ENCODE measurements at places on chromosomes 4 and X.

GRCh38 chr4:58475097-58475496 lies 1364.9 kb upstream of the IGFBP7 start:
- no peak for DNase-seq

- DNase-seq: no peak
Measured at GRCh38 chr4:23970201-23970850, 80.5 kb upstream of the PPARGC1A start.

DNA sequence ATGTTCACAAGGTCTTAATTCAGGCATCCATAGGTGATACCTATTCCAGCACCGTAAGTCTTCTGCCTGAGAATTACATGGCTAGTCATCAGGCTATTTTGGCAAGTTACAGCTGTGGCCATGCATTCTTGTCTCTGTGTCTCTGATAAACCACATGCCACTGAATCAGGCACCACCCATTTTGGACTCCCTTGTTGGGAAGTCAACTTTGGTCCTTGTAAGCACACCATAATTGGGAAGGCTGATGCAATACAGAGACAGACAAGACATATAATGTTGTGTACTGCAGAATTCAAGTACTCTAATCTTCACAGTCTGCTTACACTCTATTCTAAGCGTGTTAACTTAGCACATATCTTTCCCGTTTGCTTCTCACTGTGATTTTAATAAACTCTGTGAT lies 483.7 kb upstream of the FTHL17 start:
- no peak for DNase-seq

DNA sequence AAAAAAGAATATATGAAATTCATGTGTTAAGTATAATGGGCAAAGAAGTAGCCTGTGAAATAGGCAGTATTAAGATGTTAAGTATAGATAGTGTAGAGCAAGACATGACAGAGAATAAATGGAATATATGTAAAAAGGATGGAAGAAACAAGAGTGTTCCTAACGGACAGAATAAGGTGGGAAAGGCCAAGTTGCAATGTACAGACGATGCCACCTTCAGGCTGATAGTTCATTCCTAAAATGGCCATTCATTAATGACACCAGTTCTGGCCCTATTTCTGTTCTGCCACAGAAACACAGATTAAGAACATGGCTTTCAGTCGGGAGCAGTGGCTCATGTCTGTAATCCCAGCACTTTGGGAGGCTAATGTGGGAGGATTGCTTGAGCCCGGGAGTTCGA lies 4.4 kb upstream of the FAM184B start:
- DNase-seq: no peak

DNA sequence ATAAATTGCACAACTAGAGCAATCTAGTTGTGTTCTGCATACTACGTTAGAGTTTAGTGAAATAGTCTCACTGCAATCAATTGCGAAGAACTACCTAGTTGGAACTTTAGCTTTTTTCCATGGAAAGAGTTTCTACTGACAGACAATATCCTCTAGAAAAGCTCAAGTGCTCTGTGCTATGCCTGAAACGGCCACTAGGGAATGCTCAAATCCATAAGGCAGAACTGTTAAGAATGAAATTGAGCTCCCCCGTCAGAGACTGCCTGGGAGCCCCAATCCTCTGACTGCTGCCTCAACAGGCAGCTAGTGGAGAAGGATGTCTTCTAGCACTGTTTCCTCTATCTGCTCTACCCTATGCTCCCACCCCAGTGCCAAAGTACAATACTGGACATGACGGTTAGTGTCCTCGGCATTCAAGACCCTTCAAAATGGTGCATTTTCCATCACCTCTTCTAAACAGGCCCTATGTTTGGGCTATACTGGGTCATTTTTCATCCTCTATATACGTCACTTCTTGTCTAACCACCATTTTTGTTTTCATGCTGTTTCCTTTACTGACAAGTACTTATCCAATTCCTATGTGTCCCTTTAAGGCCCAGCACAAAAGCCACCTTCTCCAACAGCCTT lies 35.3 kb downstream of the FRMD7 start:
- peak; percentile 3 for DNase-seq

- no peak for DNase-seq
Measured at GRCh38 chrX:107712231-107713202, 63.1 kb downstream of the TSC22D3 start.

All from stimulated activated CD8-positive, alpha-beta memory T cell treated with anti-CD3 and anti-CD28 coated beads, Interleukin-15, amount 100 ng/mL, for 24 hours (primary cell).